ENCODE measurements at places on chromosomes 12 and 14.

DNA sequence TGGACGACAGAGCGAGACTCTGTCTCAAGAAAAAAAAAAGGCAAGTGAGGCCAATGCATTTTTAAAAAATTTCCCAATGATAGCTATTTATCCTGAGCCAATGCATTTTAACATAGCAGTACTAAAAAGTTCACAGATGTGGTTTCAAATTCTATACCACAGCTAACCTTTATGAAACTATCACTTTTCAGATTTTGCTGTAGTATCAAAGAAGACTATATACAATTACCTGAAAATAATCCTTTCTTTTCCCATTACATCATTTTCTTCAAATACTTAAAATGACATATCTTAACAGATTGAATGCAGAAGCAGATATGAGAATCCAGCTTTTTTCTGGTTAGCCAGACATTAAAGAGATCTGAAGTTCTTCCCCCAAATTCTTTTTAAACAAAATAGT lies 13.2 kb downstream of the ATF7 start:
- no peak for DNase-seq

DNA sequence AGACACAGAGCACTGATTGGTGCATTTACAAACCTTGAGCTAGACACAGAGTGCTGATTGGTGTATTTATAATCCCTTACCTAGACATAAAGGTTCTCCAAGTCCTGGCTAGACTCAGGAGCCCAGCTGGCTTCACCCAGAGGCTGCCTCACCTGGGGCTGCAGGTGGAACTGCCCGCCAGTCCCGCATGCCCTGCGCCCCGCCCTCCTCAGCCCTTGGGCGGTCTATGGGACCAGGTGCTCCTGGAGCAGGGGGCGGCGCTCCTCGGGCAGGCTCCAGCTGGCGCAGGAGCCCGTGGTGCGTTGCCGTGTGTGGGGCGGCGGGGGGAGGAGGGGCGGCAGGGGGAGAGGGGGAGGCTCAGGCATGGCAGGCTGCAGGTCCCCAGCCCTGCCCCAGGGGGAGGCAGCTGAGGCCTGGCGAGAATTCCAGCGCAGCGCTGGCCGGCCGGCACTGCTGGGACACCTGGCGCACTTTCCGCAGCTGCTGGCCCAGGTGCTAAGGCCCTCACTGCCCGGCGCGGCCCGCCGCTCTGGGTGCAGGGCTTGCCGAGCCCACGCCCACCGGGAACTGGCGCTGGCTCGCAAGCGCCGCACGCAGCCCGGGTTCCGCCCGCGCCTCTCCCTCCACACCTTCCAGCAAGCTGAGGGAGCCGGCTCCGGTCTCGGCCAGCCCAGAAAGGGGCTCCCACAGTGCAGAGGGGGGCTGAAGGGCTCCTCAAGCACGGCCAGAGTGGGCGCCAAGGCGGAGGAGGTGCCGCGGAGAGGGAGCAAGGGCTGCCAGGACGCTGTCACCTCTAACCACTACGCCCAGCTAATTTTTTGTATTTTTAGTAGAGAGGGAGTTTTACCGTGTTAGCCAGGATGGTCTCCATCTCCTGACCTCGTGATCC lies 3.1 kb upstream of the SLCO1B3 start:
- no peak for DNase-seq

- DNase-seq = no peak
Measured at GRCh38 chr12:116837097-116837496, 44.1 kb downstream of the HRK start.

GRCh38 chr14:95889236-95889979 lies 12.8 kb downstream of the TUNAR start:
- DNase-seq = peak; percentile 29

DNA sequence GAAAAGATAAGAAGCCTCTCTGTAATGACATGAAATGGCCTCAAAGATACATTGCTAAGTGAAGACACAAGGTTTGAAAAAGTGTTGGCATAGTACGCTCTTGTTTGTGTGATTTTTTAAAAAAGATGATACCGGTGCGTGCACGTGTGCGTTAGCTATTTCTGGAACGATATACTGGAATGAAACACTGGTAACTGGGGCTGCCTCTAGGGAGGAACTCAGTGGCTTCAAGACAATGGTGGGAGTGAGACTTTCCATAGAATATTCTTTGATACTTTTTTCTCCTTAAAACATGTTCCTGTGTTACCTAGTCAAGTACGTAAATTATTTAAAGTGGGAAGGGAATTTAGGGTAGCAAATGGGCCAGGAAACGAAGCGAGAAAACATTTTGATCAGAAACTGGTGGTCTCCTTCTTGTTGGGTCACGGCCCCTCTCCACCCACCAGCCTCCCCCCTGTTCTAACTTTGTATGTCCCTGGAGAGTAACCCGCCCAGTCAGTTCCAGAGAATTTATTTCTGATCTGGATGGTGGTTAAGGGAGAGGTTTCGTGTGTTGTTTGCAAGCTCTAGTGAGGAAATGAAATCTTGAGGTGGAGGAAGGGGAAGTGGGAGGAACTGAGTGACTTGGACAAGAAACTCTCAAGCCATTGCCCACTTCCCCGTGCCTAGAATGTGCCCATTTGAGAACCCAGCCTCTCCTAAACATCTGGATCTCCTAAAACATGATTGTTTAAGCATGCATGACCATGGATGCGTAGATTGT lies 6.6 kb downstream of the FGF6 start:
- DNase-seq = no peak

GRCh38 chr12:116138364-116138763 lies 139.1 kb downstream of the MED13L start:
- no peak for DNase-seq

- no peak for DNase-seq
Measured at GRCh38 chr12:110896559-110896958, 23.8 kb downstream of the MYL2 start.
